ENCODE measurements at places on chromosomes 1 and 21.

DNA sequence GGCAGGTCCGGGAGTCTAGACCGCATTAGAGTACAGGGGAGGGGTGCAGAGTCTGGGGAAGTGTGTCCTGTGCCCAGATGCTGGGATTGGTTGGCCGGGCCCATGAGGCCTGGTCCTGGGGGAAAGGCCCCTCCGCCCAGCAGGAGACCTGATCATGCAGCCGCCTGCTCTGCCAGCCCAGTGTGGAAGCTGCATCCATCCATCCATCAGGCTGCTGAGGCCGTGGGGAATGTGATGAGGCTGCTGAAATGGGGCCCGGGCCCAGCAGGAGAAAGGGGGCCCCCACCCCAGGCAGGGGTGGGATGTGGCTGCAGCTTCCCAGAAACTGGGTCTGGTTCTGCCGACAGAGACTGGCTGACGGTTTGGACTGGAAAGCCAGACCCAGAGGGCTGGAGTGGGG is 37.2 kb downstream of the EPHA2 start:
- DNase-seq = no peak

- DNase-seq = no peak
Observed at GRCh38 chr1:93013145-93014065, 52.1 kb upstream of the DIPK1A start.

GRCh38 chr1:31689379-31689778 is 14.4 kb downstream of the COL16A1 start:
- DNase-seq = no peak

GRCh38 chr21:43645136-43645891 is 14.0 kb downstream of the HSF2BP start:
- DNase-seq = no peak

DNA sequence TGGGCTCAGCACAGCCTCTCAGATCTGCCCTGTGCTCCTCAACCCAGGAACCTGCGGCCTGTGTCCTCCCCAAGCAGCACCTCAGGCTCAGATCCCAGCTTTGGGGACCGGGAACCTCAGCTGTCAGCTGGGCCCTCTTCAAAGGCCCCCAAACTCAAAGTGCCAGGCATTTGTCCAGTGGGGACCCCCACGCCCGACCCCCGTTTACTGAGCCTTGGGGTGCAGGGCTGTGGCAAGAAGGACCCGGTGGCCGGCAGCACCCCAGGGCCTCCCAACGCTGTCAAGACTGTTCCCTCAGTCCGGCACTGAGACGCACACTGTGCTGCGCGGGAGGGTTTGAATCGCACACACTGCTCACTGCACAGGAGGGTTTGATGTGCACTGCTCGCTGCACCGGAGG is 35.0 kb downstream of the MORN1 start:
- no peak for DNase-seq

DNA sequence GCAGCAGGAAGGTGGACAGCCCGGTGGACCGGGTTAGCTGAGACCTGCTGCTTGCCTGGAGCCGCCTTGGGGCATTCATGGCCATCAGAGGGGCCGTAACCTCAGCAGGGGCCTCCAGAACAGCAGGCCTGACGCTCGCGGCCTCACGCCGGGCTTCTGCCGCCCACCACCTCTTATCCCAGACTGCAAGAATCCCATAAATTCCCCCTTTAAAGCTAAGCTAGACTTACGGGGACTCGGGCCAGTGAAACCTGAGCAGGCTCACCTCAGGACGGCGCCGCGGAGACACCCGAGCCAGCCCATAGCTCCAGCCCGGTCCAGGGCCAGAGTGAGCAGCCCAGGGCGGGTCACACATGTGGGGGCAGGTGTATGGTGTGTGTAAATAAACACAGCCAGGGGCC is 132.3 kb downstream of the GLIS1 start:
- no peak for DNase-seq

DNA sequence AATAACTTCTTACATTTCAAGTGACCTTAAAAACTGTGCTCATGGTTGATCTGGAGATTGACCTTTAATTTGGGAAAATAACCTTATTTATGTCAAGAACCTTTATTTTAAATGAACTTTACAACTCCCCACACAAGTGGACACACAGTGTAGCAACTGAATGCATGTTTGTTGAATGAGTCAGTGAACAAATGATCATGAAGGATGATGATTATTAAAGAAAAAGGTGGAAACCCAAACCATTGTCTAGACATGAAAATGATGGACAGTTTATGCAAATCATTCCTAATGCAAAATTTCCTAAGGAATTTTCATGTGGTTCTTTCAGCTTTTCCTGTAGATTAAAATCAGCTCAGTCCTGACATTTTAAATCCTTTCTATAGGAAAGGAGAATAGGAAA is 439.8 kb upstream of the RUNX1 start:
- no peak for DNase-seq

DNA sequence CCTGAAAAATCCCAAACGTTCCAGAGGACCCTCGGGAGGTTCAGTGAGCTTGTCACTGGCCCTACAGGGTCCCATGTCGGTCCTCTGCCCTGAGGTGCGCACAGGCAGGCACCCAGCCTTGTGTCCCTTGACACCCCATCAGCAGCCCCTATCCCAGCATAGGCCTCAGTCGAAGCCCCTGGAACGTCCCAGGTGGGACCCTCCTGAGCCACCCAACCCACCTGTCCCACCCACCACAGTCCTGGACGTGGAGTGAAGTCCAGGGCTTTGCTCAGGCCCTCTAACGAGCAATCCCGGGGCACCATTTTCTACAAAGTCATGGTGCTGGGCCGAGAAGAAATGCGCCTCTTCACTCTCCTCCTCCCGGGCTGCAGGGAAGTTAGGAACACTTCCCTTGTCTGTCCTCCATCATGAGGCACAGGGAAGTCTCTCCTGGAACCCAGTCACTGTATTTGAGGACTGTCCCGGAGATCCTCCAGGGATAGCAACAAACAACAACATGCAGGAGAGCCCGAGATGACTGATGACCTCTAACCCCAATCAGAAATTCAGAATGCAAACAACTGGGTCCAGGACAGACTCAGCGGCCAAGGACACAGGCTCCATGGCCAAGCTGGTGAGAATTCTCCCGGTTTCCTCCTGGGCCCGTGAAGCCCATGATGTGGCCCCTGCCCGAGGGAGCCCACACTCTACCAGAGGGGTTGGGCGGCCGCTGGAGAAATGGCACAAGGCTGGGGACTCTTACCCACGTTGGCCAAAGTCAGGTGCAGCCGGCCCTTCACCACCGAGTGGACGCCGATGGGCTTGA is 105.5 kb downstream of the NPHP4 start:
- no peak for DNase-seq

GRCh38 chr21:24729568-24729967 is 877.7 kb downstream of the MRPL39 start:
- no peak for DNase-seq
